Cerebellar cortex (tissue), 1 donor: ENCODE measurements at places on chromosomes 4 and X.
A peak's percentile ranks its signal among the peaks of the same experiment; 100 is the strongest.

DNA sequence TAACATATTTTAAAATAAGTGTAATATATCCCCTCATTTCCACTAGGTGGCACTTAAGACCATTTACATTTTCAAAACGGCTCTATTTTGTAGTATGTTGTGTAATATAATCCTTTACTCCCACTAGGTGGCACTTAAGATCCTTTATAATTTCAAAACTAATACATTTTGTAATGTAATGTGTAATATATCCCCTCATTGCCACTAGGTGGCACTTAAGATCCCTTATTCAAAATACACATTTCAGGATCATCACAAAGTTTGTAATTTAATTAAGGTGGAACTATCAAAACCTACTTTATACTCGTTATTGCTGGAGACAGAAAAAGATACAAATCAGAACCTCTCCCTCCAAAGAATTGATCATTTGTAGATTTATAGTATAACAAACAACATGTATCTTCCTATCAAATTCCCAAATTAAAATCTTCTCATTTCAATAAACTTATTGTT lies 132.5 kb downstream of the ARHGAP6 start:
- peak; percentile 81 for DNase-seq

- peak; percentile 43 for DNase-seq
Measured at GRCh38 chrX:103726477-103726876, 15.8 kb downstream of the TMEM31 start.

DNA sequence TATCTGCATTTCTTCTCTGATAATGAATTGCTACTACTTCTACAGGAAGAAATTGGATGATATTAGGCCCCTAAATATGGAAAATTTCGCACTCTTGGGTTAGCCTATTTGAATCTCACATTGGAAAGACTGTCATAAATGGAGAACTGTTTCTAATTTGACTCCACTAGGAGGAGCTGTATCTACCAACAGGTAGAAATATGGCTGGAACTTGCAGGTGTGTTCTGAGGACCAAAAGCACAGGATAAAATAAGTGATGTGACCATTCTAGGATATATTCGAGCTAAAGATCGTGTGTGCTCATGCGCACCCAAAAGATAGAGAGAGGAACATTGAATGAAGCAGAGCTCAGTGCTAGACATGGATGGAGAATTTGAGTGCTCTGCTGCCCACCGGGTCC lies 4.8 kb upstream of the NKAP start:
- DNase-seq = no peak

- no peak for DNase-seq
Measured at GRCh38 chr4:67554096-67554495, 4.4 kb upstream of the STAP1 start.

GRCh38 chr4:153409412-153409811 lies 56.7 kb upstream of the TMEM131L start:
- no peak for DNase-seq

- peak; percentile 0 for DNase-seq
Measured at GRCh38 chrX:26918631-26919030, 544.5 kb downstream of the PPP4R3C start.

GRCh38 chr4:8578717-8579116 lies 1.5 kb upstream of the GPR78 start:
- no peak for DNase-seq

DNA sequence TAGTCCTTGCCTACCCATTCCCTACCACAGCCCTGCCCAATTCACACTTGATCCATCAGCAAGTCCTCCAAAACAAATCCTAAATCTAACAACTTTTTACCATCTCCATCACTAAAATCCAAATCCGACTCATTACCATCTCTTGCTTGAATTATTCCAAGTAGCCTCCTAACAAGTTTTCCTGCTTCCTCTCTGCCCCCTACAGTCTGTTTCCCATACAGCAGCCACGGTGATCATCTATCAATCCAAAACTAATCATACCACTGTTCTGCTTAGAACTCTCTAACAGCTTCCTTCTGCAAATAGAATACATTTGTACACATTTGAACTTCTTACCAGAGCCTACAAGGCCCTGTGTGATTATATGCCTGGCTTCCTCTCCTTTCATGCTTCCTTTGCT lies 133.0 kb downstream of the SHROOM4 start:
- DNase-seq = peak; percentile 1

DNA sequence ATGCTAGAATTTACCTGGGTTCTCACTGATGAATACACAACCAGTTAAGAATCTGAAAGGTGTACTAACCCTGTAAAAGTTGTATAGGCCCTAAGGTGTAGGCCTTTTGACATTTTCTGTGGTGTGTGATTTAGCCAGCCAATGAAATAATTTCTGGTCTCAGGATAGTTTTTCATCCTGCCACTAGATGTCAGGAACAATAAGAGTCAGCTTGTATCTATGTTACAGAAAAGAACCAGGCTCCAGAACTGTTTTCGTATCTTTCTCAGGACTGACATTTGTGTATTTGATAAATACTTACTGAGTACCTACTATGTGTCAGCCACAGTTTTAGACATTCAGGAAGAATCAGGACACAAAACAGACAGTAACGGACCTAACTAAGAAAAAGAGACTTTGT lies 673.6 kb upstream of the TENM3 start:
- peak; percentile 15 for DNase-seq

DNA sequence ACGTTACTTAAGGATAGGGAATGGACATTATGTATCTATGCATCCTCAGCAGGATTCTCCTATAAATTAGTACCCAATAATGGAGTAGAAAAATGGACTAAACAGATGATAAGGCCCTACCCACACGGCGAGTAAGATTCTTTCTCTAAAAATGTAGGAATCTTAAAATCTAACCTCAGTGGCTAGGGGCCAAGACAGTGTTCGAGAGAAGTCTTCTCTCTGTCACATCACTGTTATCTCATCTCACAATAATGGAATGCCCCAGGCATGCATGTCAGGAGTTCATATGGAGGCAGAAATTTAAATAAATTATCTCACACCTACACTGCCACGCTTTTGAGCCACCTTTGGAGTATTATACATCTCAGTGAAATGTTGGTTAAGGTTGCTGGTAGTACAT lies 132.9 kb downstream of the LDB2 start:
- DNase-seq = no peak

DNA sequence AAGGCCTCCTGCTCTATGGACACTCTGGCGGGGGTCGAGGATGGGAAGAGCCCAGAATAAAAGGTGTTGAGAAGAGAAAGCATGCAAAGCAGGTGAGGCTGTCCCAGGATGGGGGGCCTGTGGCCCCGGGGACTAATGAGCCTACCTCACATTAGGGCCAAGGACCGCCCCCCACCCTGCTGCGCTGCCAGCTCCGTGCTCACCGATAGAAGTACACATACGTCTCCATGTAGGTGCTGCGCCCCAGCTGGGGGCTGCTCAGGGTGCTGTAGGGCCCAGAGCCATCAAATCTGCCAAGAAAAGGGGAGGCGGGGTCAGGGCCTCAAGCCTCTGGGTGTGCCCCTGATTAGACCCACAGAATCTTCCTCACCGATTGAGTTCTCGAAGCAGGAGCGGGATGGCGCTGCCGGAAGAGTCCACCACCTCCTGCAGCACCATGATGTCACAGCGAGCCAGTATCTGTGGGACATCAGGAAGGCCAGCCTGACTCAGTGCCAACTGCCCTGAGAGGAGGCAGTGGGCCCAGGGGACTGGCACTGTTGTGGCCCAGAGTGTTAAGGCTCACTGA lies 4.3 kb downstream of the DNASE1L1 start:
- no peak for DNase-seq

DNA sequence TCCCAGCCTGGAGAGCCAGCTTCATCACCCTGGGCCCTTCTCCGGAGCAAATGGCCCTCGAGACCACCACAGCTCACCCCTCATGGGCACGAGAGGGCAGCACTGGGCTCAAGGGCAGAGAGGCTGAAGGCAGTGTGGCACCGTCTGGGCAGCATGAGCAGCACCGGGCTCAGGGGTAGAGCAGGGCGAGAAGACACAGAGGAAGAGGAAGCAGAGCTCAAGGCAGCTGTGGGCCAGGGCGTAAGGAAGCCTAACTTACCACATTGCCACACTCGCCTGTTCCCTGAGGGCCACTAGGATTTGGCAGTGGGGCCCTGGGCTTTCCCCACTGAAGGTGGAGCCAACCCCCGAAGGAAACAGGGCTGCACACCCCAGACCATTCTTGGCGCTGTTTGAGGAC lies 15.5 kb downstream of the ZNF185 start:
- DNase-seq = no peak

- DNase-seq = no peak
Measured at GRCh38 chr4:26785312-26785711, 75.3 kb upstream of the STIM2 start.

GRCh38 chrX:108701633-108702032 lies 34.7 kb downstream of the IRS4 start:
- no peak for DNase-seq

DNA sequence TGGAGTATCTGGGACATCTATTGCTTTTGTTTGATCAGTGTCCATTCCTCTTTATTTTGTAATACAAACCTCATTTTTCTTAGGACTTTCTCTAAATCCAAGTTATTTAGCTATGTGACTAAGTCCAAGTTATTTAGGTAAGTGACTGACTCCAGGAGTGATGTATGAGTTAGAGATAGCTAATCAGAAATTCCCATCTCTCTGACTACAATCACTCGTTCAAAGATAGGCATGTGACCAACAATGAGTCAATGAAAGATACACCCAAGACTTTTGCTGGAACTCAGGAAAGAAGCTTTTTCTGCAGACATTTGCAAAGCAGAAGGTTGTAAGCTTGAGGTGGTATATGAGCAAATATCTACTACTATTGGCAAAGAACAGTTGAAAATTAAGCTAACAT lies 72.5 kb upstream of the KCNIP4 start:
- DNase-seq = no peak

DNA sequence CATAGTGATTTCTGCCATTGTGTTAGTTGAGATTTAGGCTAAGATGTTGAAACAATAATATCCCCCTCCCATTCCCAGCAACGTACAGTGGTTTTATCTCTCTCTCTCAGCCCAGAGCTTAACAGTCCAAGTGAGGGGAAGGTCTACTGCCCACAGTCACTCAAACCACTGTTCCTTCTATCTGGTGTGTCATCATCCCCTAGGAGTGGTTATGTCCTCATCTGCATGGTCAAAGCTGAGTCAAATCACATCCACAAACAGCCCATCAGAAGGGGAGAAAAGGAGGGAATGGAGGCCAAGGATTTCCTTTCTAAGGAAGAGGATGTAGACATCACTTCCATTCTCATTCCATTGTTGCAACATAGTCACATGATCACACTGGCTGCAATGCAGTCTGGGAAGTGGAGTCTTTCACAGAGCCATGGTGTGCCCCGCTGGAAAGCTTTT lies 42.8 kb upstream of the CHRNA9 start:
- no peak for DNase-seq

DNA sequence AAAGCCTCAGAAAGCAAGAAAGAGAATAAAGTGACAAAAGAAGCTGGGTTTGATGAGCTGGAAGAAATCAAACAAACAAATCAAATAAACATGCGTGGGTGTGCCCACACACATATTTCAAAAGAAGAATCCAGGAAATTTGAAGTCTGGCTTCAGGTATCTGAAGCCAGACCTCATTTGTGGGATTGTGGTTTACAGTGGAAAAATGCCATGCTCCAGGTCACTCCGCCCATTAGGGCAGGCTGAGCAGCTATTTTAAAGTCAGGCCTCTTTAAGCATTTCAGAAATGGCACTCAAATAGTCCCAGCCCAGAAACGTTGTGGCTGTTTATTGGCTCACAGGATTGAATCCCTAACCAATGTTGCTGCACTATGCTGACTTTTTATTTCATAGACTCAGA lies 226.1 kb upstream of the F9 start:
- no peak for DNase-seq

GRCh38 chr4:101972791-101973190 lies 182.3 kb downstream of the BANK1 start:
- no peak for DNase-seq

GRCh38 chrX:10534611-10535010 lies 85.8 kb downstream of the MID1 start:
- no peak for DNase-seq

GRCh38 chr4:94758141-94758699 lies 465 bp downstream of the BMPR1B start:
- DNase-seq = no peak

GRCh38 chr4:61308033-61308432 lies 107.9 kb downstream of the ADGRL3 start:
- no peak for DNase-seq

DNA sequence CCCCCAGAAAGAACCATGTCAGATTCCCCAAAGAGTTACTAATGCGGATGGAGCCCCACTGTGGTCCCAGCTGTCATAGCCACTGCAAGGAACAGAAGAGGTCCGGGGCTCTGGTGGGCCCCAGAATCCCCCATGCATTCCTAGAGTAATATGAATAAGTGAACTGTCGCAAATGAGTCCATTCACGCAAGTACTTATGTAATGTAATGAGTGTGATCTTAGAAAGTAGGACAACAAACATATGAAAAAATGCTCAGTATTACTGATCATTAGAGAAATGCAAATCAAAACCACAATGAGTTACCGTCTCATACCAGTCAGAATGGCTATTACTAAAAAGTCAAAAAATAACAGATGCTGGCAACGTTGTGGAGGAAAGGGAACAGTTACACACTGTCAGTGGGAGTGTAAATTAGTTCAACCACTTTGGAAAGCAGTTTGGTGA lies 141.5 kb upstream of the RBPJ start:
- no peak for DNase-seq

DNA sequence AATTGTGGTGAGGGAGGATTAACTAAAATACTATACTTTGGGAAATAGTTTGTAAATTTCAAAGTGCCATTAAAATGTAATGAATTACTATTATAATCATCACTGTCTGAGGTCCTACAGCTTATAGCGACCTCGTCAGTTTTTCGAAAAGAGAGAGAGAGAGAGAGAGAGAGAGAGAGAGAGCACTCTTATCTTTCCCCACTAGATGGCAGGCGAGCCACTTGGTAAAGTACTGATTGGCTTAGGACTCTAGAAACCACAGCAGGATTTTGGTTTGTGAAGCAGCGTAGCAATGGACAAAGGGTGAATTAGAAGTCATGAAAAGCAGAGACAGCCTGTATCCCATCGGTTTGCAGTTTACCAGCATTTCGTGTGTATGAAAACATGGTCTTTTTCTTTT lies 52.5 kb downstream of the LINC00632 start:
- DNase-seq = peak; percentile 62

DNA sequence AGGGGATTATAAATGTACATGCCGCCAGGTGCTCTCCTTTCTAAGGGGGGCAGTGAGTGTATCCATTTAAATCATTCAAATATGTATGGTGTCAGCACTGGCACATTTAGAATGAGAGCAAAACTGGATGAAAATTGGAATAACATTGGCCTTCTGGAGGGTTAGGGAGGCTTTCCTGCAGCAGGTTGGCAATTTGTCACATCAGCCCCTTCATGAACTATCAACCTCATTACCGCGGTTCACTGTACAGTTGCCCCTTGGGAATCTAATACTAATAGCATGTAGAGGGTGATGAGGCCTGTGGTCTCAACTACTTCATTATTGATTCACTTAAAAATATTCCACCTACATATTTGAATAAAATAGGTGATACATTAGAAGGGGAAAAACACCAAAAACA lies 117.9 kb downstream of the PDHA2 start:
- DNase-seq = no peak
